ENCODE measurements at places on chromosomes 1 and 21.

- DNase-seq, result no peak
Observed at GRCh38 chr1:9807541-9807940, 16.2 kb downstream of the CLSTN1 start.

GRCh38 chr1:167157114-167157513 lies 63.2 kb downstream of the STYXL2 start:
- DNase-seq, result no peak

- no peak for DNase-seq
Observed at GRCh38 chr1:59361766-59362165, 64.9 kb downstream of the FGGY start.

- peak; percentile 93 for DNase-seq
Observed at GRCh38 chr1:9942939-9943788, at the start of the genes LZIC and NMNAT1. TSS of gene LZIC (minus strand) at chr1:9943391. CDS start at chr1:9936619, 6,772 bp downstream. TSS of gene NMNAT1 (plus strand) at chr1:9943475. CDS start at chr1:9972074, 28,599 bp downstream.

DNA sequence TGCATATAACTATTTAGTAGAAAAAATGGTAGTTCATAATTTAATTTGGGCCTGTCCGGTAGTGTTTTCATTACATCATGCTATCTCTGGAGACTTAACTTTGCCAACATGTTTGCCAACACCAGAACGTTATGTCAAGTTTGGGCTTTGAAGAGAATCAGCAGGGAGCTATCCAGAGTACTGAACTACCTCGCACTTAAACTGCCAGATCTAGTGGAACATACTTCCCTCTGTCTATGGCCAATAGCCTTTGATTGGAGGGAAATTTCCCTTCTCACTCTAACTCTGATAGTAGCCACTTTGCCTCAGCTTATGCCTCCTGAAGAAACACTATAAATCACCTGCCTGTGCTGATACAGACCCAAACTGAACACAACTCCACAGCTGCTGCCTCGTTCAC lies 10.0 kb downstream of the LRRC53 start:
- DNase-seq, result no peak

DNA sequence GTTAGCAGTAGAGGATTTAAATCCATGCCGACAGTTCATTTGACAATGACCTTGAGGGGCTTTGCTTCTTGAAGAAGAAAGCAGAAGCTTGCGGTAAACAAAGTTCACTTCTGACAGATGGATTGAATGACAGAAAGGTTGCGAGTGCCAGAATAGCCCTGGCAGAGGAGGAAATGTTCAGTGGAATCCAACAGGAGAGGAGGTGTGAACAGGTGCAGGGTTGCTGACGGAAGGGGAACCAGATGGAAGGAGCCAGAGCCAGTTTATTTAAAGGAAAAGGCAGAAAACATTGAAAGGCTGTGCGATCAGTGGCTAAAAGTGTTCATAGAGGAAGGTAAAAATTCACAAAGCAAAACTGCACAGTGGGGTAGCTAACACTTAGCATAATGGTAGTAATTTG lies 141.0 kb downstream of the SDCCAG8 start:
- DNase-seq, result no peak

GRCh38 chr1:229897501-229897900 lies 169.5 kb upstream of the GALNT2 start:
- no peak for DNase-seq

- DNase-seq, result no peak
Observed at GRCh38 chr1:6870571-6870970, 85.3 kb downstream of the CAMTA1 start.

DNA sequence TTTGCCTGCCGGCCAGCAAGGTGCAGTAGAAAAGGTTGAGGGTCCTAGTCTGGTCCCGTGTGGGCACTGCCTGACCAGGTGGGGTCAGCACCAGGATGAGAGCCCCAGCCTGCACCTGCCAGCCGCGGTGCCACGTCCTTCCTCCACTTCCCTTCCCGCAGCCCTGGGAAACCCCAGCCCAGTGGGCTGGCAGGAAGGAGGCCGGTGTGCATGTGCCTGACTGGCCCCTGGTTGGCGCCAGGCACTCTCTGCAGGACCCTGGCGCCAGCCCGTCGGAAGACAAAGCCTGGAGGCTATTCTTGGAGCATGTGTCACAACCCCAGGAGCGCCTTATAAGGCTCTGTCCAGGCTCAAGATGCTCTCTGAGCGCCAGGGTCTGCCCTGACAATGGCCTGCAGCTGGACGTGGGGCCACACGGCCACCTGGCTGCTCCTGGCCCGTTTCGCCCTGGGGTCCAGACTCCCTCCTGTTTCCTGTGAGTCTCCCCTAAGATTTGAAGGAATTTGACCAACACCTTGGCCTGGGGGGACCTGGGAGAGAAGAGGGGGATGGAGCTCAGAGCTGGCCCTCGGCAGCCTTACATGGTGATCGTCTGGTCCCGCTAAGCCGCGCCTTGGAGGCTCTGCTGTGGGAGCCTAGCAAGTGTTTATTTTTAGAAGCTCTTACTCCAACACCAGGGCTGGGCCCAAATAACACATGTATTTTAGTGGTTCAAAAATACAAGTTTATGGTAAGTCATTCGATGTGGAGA lies 31.9 kb upstream of the POFUT2 start:
- DNase-seq, result no peak

GRCh38 chr1:155942578-155943141 lies 1.2 kb downstream of the RXFP4 start:
- DNase-seq, result no peak

GRCh38 chr1:70228670-70229069 lies 7.5 kb downstream of the SRSF11 start:
- no peak for DNase-seq

GRCh38 chr21:26966649-26967061 lies 233 bp downstream of the ADAMTS5 start:
- no peak for DNase-seq

DNA sequence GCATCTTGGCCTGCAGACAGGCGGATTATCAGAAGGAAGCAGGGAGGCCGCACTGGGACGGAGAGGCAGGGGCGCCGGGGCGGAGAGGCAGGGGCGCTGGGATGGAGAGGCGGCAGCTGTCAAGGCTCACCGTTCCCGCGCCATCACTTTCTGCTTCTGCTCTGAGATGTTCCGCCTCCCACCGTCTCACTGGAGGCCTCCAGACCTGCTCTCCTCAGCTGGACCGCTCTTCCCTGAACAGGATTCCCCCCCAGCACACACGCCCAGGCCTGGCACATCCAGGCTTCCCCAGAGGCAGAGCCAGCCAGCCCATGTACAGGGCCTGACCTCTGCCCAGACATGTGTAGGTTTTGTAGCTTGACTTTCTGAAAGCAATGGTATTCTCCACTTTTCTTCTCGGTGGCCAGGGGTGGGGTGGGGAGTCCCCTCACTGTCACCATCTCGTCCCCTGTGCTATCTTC lies 84.1 kb downstream of the RIPK4 start:
- DNase-seq, result no peak

DNA sequence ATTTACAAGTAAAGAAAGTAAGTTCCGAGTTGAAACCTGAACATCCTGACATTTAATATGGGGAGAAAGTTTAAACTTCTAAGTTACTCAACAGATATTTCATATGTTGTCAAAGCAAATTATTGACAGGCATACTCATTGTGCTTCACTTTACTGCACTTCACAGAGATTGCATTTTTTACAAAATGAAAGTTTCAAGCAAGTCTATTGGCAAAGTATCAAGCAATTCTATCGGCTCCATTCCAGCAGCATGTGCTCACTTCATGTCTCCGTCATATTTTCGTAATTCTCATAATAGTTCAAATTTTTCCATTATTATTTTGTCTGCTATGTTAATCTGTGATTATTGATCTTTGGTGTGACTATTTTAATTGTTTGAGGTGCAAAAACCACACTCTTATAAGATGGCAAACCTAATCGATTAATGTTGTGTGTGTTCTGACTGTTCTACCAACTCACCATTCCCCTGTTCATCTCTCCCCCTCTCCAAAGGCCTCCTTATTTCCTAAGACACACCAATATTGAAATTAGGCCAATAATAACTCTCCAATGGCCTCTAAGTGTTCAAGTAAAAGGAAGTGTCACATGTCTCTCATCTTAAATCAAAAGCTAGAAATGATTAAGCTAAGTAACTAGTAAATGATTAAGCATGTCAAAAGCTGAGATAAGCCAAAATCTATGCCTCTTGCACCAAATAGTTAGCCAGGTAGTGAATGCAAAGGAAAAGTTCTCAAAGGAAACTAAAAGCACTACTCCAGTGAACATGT lies 68.2 kb upstream of the BCL9 start:
- no peak for DNase-seq

- no peak for DNase-seq
Observed at GRCh38 chr1:40044110-40044509, 3.6 kb downstream of the CAP1 start.

GRCh38 chr21:41848958-41849580 lies 30.1 kb downstream of the PRDM15 start:
- no peak for DNase-seq

DNA sequence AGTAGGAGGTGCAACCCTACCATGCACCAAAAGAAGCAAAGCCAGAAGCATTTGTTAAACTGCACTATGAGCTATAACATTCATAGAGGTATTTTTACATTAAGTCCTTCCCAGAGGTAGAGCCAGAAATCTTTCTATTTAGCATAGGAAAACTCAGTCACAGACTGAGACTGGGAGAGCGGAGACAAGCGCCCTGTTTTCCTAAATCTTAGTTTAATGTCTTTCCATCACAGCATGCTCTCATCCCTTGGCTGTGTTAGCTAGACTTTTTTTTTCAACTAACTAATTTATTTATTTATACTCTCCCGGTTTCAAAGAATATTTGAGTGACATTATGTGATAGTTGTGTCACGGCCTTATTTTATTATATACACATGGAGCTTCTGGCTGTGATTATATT lies 304.1 kb downstream of the LMX1A start:
- no peak for DNase-seq

DNA sequence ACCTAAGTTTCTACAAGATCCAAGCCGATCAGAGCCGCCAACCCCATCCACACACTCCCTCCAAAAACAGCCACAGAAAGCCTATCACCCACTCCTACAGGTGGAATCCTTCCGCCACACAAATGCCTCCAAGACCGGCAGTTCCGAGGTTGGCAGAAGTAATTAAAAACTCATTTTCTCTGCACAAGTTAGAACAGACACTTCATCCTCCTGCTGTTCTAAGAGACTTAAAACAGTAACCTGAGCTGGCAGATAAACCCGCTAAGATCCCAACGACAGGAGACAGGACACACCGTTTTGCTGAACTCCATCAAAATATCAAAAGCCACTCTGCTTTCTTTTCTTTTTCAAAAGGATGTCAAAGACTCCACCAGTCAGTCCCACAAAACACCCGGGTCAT lies 2.8 kb downstream of the SSBP3 start:
- no peak for DNase-seq

DNA sequence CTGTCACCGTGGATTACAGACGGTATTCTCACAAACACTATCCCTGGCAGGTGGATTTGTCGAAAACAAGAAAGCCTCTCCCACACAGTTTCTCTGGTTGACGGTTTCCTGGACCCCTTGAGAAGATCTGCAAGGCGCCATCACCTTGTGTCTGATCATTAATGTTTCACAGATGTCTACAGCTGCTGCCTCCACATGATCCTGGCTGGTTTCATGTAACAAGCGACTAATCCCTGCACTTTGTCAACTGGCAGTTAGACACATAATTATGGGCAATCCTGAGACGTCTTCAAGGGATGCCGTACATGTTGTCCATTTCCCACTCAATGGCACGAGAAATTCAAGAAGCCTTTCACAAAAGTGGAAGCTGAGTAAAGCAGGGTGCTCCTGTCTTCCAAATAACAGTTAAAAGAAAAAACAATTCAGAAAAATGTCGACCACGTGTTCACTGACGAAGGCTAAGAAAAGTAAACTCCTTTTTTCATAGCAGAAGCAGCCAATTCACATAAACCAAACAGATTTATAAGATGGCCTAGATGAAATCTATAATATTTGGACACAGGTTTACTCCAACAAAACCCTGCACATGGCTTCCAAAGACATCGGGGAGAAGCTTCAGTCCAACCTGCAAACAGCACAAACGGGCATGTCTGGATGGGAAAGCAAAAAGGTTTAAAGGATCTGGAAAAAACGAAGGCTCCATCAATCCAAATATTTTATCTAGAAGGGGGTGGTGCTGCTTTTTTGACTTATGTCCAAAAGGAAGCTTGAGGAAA lies 52.2 kb downstream of the CAPZB start:
- DNase-seq, result no peak

DNA sequence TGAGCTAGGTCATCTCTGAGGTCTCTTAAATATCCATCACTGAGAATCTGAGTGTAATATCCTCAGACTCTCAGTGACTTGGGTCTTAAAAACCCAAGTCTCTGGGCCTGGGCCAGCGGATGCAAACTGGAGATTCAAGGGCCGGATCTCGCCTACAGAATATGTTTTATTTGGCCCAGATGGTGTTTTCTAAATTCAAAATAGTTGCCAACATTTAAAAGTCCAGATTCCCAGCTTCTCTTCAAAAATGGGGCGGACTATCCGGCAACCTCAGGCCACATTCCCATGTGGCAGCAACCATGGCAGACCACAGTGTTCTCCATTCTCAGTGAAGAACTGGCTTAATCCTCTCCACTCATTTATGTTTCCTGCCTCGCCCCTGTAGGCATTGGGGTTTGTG lies 12.7 kb upstream of the HEYL start:
- no peak for DNase-seq

- no peak for DNase-seq
Observed at GRCh38 chr1:66197785-66198184, 336.2 kb upstream of the SGIP1 start.

DNA sequence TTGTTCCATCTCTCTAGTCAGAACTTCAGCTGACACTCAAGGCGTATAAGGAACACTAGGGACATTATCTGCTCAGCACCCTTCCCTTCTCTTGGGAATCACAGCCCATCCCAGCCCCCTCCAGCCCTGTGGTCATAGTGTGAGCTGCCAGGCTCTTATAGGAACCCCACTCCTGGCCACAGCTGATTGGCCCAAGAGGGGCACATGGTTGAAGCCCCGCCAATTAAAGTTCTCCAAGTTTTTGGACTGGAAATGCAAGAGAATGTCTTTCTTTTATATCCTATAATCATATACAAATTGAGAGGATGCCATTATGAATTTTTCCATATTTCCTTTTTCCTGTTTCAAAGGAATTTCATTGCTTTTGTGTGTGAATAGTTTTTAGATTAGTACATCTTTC lies 40.7 kb downstream of the FOXO6 start:
- DNase-seq, result no peak

DNA sequence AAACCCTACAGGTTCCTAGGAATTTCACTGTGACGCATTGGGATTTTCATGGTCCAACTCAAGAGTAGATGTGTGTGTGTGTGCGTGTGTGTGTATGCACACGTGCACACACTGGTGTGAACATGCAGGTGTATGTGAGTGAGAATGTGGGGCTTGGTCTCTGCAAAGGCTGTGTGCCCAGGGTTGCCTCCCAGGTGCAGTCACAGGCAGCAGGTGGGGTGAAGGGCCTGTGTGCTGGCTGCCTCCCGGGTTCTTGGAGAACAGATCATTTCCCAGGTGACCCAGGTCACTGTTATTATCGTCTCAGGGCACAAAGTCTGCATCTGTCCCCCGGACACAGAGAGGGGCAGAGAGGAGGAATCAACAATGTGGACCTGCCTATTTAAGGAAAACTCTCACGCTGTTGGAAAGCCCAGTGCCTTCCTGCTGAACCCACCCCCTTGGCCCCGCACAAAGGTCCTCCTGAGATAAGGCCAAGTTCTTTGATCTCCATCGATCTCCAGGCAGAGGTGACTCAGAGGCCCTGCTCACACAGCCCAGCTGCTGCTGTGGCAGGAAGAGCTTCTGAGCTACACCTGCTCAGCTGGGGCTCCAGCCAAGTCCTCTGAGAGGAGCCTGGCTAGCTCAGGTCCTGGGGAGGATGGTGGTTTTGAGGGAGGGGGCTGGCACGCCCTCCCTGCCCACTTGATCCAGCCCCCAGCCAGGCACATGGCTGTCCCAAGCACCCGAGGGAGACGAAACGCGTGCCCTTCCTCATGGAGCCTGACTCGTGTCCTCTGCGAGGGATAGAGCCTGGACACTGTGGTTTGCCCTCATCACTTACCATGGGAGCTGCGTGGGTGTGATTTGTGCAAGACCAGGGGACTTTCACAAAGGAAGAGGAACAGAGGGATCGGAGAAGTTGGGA lies 134.0 kb upstream of the ARHGEF16 start:
- no peak for DNase-seq

Measured in activated T-cell treated with anti-CD3 and anti-CD28 coated beads for 48 hours (primary cell).